ENCODE measurements at places on chromosomes 4 and X. TPM values are rescaled to one million over a fixed set of nuclear protein-coding genes. Genes with fewer than 3 reads are reported as not detected.
A peak's percentile ranks its signal among the peaks of the same experiment; 100 is the strongest.

The CHRDL1 gene
- 5.4 TPM for polyA plus RNA-seq

The PCSK1N gene
- 113 TPM for polyA plus RNA-seq

The GAGE13 gene
- polyA plus RNA-seq = not detected

The HTR2C gene
- not detected for polyA plus RNA-seq

DNA sequence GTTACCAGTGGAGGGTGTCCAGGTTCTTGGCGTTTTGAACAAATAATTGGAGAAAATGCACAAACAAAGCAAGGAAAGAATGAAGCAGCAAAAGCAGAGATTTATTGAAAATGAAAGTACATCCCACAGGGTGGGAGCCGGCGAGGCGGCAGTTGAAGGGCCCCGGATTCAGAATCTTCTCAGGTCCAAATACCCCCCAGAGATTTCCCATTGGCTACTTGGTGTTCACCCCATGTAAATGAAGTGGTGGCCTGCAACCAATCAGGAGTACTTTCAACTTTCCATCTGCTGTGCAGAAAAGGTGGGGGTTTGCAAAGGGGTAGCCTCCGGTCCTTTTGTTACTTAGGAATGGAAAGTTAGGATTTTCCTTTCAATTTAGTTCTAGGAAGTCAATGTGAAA, 1447.0 kb downstream of the C4orf33 start:
- DNase-seq = no peak

- DNase-seq = no peak
These were observed 3.7 kb upstream of the ZNF718 start for GRCh38 chr4:120616-121015.

- DNase-seq = no peak
These were observed 95.5 kb downstream of the EIF4E start for GRCh38 chr4:98833384-98833783.

- no peak for DNase-seq
These were observed 23.8 kb downstream of the CNOT6L start for GRCh38 chr4:77795326-77795725.

GRCh38 chrX:9903146-9903545, 64.0 kb upstream of the CLDN34 start:
- DNase-seq = no peak

- DNase-seq = no peak
These were observed 61.6 kb upstream of the KIT start for GRCh38 chr4:54596201-54596600.

GRCh38 chrX:7168371-7168770, 20.4 kb upstream of the PUDP start:
- DNase-seq = no peak

DNA sequence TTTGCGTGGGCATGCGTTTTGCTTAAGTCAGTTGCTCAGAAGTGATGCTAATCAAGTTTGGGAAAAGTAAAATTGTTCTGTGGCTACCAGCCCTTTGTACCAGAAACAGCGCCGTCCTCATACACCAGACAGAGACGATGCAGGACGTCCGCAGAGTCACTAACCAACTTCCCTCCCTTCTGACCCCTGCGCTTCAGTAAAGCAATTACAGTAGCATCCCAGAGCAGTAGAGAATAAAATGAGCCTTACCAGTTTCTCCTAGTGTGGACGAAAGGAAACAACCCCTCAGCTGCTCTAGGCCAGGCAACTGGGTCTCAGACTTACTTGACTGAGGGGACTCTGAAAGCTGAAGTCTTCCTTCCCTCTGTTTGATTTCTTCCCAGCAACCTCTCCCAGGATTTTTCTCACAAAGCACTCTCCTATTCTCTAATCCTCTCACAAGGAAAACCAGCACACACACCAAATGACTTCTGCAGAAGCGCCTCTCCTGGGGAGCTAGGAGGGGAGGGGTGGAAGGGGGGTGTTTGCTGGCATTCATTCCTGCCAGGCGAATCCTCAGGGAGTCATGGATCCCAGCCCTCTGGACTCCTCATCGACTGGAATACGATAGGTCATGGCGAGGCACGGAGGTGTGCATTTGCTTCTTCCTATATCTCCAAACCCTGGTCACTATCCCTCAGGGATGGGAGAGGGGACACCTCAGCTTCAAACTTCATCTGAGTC, 56.0 kb upstream of the MID1 start:
- DNase-seq = no peak

DNA sequence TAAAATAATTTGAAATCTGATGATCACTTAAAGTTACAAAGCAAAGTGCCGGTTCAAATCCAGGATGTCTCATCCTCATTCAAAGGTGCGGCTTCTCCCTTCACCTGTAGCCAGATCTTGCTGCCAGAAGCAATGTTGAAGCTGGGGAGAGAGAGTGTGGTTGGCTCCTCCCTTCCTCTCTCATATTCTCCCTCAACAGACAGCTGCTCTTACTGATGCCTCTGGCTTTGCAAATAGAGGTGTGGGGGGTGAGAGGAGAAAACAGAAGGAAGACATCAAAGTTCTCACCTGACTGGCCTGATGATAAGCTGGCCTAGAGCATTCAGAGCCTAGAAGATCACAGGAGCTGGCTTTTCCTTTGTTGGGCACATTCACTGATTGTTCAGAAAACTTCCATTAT, 28.3 kb upstream of the BTC start:
- no peak for DNase-seq

- peak; percentile 46 for DNase-seq
These were observed 18.2 kb downstream of the MRFAP1 start for GRCh38 chr4:6658597-6659075.

DNA sequence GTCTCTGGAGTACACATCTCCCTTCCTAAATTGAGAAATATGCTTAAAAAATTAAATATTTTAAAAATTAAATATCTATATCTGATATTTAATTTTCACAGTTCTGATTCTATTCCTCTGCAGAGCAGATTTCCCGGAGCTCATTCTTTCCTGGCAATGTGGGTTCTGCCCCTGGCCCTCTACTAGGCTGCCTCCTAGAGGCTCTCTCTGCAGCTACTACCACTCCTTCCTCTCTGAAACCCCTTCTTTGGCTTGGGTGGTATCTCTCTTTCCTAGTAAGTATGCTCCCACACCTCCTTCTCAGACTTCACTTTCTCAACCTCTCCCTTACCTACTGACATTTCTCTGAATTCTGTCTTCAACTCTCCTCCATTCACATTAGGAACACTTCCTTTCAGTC, 45.3 kb downstream of the RPGR start:
- peak; percentile 16 for DNase-seq

DNA sequence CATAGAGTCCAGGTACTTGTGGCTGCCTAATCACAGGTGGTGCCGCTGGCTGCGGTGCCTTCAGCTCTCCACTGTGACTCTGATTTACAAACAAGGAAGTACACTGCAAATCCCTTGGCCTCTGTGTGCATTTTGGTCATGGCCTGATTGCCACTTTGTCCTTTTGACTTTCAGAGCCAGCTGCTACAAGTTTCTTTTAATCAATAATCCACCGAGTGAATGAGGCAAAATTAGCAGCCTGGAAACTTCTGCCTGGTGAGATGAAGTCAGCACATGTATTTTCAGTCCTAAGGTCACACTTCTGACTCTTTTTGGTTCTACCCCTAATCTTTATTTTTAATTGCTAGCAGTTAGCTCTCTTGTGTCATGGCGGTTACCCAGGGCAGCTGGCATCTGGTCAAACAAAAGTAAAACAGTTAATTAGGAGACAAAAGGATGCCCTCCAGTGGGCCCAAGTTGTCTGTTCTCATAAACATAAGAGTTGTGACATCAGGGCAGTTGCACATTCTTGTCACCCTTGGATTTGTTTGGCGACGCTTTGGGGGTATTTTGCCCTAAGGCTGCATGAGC, 62.3 kb upstream of the LNX1 start:
- DNase-seq = peak; percentile 65

DNA sequence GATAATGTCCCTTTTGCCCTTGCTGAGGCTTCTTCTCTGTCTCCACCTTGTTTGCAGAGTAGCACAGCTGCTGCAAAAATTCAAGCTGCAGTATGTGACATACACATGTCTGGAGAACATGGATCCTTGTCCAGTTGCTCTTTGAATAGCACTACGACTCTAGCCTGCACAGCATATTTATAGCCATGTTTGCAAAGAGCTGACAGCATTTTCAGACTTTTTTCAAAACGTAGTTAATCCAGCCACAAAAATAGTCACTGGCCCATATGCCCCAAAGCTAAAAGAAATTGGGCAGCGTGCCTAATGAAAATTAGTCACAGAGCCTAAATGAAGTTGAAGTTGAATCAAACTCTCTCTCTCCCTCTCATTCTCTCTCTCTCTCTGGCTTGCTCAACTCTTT, 17.5 kb downstream of the SLC16A2 start:
- DNase-seq = no peak

DNA sequence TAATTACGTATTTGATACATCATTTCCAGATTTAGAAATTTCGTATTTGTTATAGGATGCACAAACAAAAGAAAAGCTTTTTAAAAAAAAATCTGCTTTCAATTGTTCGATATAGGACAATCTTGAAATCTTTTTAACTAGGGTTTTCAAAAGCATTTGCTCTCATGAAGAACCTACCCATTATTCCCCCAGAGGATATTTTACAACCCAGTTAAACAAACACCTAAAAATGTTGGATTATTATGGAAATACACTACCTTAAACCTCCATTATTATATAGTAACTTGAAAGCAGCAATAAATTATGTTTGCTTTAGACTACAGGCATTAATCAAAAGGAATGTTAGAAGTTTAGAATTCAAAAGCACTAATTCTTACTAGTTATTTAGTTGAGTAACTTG, 110.5 kb downstream of the PTPN13 start:
- no peak for DNase-seq

DNA sequence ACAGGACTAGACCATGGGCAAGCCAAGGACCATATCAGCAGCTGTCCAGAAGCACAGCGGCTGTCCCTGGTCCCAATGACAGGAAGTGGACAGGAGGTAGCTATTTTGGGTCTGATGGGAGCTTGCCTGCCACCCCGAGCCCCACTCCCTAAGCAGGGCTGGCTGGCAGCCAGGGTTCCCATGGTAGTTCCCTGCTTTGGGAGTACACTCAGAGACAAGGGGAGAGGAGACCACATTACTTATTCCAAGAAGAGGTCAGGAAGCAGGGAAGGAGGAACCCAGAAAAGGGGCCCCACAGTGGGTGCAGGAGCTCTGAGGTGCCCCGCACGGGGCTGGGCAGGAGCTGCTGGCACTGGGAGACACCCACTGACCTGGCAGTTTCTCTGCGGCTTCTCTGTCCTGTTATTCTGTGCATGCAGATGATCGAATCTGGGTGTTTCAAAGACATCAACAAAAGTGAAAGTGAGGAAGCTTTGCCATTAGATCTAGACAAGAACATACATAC, 36.3 kb downstream of the HTT-AS start:
- no peak for DNase-seq

DNA sequence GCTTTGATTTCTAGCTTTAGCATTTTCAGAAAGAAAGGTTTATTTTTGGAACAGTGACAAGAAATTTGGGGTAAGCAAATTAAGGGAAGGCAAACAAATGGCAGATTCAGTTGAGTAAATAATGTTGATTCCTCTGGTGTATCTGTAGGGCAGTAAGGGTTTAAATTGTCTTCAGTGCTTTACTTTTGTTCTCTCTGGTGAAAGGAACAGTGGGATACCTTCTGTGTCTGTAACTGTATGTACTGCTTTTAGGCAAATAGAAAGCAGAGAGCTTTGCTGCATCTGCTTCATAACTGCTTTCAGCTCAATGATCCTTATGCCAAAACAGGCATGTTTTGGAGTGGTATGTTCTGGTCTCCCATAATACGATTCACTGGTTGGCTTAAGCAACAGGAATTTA, 932.1 kb upstream of the SLIT2 start:
- no peak for DNase-seq

DNA sequence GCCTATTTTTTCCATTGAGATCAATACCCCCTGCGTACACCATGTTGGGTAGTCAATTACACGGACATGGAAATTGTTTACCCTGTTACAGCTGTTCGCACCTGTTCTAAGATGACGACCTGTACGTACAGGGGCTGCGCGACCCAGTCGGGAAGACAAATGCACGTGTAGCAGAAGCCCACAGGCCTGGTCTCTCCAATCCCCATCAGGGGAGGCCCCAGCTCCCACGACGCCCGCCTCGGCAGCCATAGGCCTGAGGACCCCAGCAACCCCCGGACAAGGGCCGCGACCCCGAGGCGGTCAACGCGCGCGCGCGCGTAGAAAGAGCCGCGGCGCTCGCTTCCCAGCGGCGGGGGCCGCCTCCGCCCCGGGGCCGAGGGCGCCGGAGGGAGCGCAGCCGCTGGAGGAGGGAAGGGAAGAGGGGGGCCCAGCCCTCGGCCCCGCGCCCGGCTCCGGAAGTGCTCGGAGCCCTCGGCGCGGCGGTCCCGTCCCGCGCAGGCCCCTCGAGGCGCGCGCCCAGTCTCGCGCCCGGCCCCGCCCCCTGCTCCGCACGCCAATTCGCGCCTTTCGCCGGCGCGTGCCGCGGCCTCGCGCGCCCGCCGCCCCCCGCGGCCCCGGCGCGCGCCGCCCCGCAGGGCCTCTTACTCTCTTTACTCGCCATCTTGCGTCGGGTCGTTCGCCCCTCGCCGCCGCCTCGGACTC, 618 bp downstream of the RBBP7 start:
- DNase-seq = peak; percentile 35

GRCh38 chr4:53196882-53197771, 168.7 kb downstream of the SCFD2 start:
- DNase-seq = no peak

DNA sequence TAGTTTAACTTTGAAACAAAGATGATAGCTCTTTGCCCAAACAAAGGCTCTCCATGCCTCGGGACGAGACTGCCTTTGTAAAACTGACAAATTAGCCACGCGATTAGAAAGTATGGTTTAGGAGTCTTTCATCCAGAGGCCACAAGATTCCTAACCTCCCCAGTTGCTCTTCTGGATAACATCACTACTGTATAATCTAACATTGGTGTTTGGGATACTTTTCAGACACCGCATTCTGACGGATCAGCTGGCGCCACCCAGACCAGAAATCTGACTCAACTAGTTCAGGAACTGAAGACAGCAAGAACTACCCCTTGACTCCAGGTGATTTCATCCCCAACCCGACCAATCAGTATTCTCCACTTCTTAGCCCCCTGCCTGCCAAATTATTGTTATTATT, 98.1 kb upstream of the TEX13D start:
- DNase-seq = no peak

DNA sequence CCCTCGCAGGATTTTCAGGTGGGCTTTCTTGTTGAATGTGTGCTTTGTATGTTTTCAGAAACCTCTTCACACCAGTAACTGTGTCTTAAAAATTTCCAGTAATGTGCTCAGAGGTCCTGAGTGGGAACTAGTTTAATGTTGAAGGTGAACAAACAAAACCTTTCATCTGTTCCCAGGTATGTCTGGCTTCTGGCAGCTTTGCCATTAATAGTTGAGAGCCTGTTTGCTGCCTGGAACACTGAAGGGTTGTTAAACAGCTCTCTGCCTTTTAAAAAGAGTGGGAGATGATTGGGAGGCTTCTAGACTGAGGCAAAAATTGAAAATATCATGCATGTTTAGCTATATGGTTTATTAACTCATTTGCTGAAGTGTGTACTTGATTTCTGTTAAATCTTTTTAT, 161.2 kb upstream of the AGTR2 start:
- DNase-seq = no peak
